Activated CD4-positive, alpha-beta T cell treated with anti-CD3 and anti-CD28 coated beads for 24 hours (primary cell): ENCODE measurements at places on chromosomes 3 and 15.

DNA sequence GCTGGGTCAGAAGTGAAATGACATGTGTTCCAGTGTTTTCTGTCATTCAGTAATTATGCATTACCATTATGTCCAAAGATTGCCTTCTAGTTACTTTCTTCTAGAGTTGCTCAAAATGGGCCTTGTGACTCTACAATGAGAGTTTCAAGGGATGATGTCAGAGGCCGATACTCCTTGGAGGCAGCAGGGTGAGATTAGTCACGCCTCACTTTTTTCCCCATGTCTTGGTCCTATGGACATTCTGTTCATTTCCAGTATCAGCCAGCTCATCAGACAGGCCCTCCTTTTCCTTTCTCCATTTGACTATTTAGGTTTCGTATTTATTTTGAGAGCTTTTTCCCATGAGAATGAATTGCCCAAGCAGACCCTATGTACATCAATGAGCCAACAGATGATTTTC lies 17.5 kb downstream of the VGLL3 start:
- DNase-seq = no peak

GRCh38 chr3:192833177-192833890 lies 84.3 kb downstream of the MB21D2 start:
- DNase-seq = no peak

GRCh38 chr15:34783991-34784390 lies 11.4 kb downstream of the ACTC1 start:
- no peak for DNase-seq

- DNase-seq = no peak
Observed at GRCh38 chr3:122730240-122730639, 49.6 kb downstream of the PARP14 start.

DNA sequence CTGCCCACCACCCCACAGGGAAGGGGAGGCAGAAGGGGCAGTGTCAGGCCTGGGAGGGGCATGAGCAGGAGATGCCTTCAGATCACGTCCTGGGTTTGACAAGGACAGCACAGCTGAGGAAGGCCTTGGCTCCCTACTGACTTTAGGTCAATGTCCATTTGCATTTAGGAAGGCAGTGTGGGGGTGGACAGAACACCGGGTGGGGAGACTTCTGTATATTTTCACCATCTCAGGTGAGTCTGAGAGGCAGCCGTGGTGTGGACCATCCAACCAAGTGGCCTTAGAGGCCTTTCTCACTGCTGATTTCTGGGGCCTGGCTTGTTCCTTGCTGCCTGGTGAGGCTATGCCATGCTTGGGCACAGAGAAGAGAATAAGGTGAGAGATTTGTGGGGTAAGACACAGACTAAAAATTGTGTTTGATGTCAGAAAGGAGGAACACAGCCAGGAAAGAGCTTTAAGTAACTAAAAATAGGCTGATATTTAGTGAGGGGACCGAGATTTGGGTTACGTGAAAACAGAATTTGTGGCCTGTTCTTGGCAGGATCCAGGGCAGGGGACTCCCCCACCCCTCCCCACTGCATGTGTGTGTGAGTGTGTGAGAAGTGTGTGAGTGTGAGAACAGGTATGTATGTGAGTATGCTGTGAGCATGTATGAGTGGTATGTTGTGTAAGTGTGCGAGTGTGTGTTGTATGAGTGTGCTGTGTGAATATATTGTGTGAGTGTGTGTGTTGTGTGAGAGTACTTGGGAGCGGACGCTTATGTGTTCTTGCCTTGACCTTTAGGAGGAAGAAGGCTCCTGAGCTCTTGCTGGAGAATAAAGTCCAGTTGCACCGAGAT lies 11.8 kb upstream of the PLA2G4E start:
- no peak for DNase-seq

GRCh38 chr15:57370929-57371328 lies 5.4 kb upstream of the CGNL1 start:
- no peak for DNase-seq

DNA sequence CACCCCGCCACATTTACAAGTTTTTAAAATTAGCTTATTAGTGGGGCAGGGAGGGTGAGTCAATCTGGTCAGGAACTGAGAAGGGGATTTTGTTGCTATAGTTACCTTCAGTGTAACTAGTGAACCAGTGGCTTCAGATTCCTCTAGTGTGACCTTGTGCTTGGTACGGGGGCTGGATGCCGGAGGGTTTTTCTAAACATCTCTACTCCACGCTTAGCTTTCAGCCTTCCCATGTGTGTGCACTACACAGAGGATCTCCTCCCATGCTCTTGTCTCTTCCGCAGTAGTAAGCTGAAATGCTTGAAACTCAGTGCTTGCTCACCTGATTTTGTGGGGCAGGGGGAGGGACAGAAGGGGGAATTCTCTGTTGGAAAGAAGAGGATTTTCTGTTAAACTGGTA lies 67.9 kb upstream of the AKAP13 start:
- DNase-seq = no peak

DNA sequence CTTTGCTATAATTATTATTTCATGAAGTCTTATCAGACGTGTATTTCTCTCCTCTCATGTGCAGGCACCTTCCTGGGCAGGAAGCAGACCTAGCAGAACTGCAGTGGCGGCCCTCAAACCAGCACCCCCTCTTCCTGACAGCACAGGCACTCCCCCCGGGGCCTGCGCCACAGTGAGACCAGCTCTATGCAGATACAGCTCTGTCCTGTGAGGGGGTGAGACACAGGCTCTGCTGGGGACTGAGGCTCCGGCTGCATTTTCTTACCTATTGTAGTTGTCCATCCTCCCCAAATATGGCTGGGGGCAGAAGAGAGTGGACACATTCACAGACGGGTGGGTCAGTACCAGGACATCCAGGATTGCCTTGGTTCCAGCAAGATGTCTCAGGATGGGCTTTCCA lies 5.0 kb downstream of the CISH start:
- no peak for DNase-seq

DNA sequence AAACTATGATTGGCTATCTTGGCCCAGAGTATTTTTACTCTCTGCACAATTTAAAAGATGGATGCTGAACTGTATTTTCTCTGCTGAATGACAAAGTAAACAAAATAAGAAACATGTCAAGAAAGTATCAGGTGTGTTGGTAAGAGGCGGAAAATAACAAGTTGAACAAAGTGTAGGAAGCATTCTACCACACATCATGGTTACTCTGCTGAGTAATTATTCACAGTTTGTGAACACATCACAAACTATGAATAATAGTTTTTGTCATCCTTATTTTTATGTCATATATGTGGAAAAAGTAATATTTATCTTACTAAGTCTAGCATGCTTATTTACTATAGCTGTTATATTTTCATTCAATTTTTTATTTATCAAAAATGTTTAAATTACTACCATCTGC lies 229.2 kb downstream of the MBNL1 start:
- DNase-seq = no peak

- no peak for DNase-seq
Observed at GRCh38 chr15:63492541-63493077, 11.8 kb upstream of the USP3 start.

- DNase-seq = no peak
Observed at GRCh38 chr15:28943611-28944230, 57.9 kb downstream of the APBA2 start.

- no peak for DNase-seq
Observed at GRCh38 chr3:152094406-152094805, 174.3 kb upstream of the MBNL1 start.

DNA sequence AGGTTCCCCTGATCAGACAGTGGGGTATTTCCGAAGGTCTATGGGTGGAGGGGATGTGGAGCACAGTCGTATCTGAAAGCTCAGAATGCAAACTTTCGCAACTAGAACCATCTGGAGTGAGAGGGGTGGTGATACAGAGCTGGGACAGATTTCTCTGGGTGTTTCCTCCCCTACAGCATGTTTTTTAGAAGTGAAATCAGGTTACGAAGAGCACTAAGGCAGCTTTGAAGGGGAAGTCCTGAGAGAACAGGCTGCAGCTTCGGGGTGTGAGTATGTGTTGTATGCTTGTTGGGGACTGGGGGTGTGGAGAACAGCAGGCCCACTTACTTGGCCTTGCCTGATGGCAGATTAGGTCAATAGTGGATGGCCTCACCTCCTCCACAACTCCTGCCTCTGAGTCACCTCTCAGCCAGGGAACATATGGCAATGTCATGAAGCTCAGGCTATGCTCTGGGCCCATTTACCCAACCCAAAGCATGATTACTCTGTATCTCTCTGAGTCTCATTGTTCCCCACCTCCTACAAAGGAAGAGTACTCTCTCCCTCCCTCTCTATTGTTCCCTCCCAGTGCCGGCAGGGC lies 107.2 kb upstream of the RASGRP1 start:
- DNase-seq = no peak

DNA sequence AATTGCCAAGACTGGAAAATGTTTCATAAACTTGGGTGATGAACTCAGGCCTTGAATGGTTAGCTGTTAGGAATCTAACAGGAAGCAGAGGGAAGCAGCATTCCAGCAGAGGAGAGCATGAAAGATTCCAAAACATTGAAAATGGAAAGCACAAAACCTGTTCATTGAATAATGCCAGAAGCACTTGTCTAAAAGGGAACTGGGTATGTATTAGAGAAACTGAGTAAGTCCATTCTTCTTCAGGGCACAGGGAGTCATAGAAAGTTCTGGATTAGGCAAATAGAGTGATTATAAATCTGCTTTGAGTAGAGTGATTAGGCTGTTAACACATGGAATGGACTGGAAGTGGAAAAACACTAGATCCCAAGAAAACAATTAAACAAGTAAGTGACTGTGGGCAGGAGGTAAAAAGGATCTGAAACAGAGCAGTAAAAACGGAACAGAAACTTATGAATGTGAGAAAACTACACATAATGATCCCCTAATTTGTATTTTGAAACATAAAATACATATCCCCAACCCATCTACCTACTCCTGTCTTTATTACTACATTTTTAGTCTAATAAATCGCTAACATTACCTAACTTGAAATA lies 343.4 kb downstream of the TBC1D5 start:
- no peak for DNase-seq

GRCh38 chr3:192825657-192826200 lies 91.9 kb downstream of the MB21D2 start:
- no peak for DNase-seq

DNA sequence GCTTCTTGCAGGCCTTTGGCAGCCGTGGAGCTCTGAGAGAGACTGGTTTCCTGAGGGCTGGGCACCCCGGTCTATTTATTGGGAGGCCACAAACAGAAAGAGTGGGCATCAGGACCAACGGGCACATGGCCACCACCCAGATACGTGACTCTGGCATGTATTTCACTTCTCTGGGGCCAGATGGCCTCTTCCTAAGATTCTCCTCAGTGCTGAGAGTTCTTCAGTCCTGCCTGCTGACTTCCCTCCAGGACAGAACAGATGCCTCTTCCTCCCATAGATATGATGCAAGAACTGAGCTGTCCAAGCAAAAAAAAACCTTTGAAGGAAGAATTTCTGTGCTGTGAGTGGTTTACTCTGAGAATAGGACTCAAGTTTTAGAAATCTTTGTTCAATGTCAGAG lies 107.7 kb downstream of the IGF2BP2 start:
- no peak for DNase-seq

DNA sequence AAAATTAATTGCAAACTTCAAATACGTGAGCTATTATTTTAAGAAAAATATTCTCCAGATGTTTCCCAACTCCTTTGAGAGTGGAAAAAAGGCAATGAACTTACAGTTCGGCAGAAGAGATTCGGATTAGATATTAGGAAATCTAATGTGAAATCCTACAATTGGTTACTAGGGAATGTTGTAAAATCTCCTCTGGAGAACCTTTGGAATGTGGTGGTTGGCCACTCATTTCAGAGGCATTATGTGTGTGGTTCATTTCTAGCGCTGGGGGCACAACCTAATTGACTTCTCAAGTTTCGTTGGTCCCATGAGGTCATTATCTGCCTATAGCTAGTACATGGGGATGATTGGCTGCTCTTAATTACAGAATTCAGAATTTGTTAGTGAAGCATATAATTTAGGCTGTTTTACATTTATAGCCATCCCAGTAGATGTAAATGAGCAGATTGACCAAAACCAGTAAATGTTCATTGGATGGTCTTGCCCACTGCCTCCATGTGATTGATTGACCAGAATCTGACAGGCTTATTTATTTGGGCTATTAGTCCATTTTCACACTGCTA lies 34.6 kb upstream of the CMSS1 start:
- no peak for DNase-seq

GRCh38 chr15:89364741-89365450 lies 30.3 kb upstream of the POLG start:
- DNase-seq = no peak

DNA sequence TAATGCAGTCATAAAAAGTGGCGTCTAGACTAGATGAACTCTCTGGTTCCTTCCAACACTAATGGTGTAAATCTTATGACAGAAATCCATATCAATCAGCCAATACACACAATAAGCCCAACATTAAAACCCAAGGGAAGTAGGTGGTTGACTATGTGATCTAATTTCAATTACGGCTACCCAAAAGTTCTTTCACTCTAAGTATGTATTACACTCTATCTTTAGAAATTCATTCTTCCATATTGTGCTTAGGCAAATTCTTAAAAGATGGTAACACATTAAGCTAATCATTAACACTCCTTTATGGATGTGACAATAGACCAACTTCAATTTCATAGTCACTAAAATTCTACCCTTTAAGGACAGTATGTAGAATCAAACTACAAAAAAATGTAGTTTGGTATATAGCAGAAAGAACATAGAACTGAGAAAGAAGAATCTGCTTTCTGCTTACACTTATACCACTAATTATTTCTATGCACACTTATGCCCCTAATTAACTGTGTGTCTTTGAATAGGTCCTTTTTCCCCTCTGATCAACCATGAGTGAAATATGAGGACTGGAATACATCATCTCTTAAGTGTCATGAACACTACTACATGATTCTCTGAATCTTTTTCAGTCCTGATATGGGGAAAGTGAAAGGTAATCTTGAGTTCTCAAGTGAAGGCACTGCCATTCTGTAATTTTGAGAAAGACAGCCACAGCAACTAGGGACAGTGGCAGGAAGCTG lies 557.6 kb downstream of the IGSF11 start:
- DNase-seq = no peak

GRCh38 chr3:27279123-27279522 lies 90.1 kb downstream of the NEK10 start:
- DNase-seq = no peak
